Cardiac septum (tissue), 1 donor: ENCODE measurements at places on chromosomes 11 and 22. TPM values are rescaled to one million over a fixed set of nuclear protein-coding genes. Genes with fewer than 3 reads are reported as not detected.

The NLRP10 gene
- total RNA-seq: not detected

- DNase-seq: no peak
Measured at GRCh38 chr11:123640677-123641494, 13.5 kb downstream of the SCN3B start.

GRCh38 chr11:8291421-8292350, 28.0 kb upstream of the LMO1 start:
- no peak for DNase-seq

DNA sequence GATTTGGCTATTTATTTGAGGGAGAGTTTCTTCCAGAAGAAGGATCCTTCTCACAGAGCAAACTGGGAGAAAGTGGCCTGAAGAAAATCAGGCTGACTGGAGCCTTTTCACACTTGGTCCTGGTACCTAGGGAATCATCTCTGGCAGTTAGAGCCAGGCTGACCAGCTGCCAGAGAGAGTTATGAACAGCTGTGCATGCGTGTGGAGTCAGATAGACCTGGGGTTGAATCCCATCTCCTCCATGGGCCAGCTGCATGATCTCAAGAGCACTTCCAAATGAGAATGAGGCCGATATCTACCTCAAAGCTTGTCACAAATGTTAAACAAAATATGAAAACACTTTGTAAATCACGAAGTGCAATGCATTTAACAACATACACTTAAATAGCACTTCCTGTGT, 390.0 kb downstream of the TENM4 start:
- no peak for DNase-seq

GRCh38 chr11:122062763-122063162, 53.3 kb downstream of the BLID start:
- no peak for DNase-seq

GRCh38 chr11:64097468-64098317, 62.0 kb downstream of the FLRT1 start:
- no peak for DNase-seq

DNA sequence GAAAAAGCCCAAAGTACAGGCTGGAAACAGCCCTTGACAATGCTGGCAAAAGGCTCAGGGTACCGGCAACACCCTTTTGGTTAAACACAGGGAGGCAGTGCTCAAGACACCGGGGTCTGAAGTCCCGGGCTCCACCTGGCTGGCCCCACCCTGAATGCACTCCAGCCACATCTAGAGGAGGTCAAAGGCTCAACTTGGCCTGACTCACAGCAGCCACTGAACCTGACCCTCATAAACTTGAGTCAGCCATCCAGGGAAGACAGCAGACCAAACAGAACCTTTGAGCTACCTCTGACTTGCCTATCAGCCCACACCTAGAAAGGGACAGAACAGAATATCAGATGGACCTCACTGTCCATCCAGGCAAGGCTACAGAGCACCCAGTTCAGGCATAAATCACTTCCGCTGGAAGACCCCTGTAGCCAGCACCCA, 3.8 kb downstream of the CFL1 start:
- no peak for DNase-seq
